ENCODE measurements at places on chromosomes 1 and 21. TPM values are rescaled to one million over a fixed set of nuclear protein-coding genes. Genes with fewer than 3 reads are reported as not detected.

Gene KCNQ4
- total RNA-seq, result 0.98 TPM

Gene GJB5
- 0.55 TPM for total RNA-seq

Gene HSD3B2
- not detected for total RNA-seq

Gene HES4
- total RNA-seq, result 47.9 TPM

Gene LCE2A
- total RNA-seq, result not detected

Gene CR1
- 11.2 TPM for total RNA-seq

Gene TSPAN2
- 10.4 TPM for total RNA-seq

Gene NHLH1
- total RNA-seq, result 0.18 TPM

GRCh38 chr1:161330346-161330745, 16.2 kb downstream of the SDHC start:
- H3K36me3 ChIP-seq, result peaks cover 24% of the 10 kb centered on the region
- H3K4me3 ChIP-seq, result no peak overlapping the region
- no peaks in the 10 kb centered on the region for H3K27me3 ChIP-seq
- DNase-seq, result no peak
- no peaks in the 10 kb centered on the region for H3K4me1 ChIP-seq
- H3K27ac ChIP-seq, result no peak overlapping the region

DNA sequence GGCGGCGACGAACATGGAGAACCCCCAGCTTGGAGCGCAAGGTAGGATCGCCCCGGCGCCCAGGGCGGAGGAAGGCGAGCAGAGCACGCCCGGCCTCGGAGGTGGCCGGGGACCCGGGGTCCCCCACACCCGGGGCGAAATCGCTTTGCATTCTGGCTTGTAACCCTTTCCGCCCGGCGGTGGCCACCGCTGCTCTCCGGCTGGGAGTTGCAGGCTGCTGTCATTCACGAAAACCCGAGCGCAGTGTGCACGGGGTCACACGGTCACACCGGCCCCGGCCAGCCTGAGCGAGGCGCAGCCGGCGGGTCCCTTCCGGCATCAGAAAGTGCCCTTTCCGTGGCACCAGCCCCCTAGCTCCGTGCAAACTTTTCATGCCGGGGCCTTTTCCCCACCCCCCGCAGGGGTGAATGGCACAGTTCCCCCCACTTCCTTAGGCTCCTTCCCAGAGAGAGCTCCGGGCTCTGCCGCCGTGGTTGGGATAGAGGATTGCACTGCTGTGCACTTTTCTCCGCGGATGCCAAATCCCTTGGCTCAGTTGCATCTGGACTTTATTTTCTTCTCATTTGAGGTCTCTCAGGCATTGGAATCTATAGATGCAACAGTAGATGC, 802 bp downstream of the KAZN start:
- H3K27me3 ChIP-seq, result no peaks in the 10 kb centered on the region
- DNase-seq, result peak; percentile 55
- peaks cover 42% of the 10 kb centered on the region for H3K4me1 ChIP-seq
- no peak overlapping the region for H3K27ac ChIP-seq
- peak overlapping the region; percentile 15 for H3K4me3 ChIP-seq

DNA sequence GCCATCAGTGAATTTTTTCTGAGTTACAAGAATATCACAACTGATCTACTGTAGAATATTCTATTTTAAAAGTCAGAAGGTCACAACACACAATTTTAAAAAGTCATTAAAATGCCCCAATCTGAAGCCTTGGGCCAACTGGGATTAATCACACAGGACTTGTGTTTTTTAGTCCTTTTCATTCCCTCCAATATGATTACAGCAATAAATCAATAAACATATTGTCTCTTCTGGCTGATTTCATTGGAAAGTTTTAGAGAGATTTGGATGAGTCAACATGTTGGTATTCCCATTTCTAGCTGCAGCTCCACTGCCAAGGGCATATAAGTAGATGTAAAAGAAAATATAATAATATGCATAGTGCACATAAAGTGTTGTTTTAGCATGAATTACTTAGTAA, 85.8 kb downstream of the NIBAN1 start:
- no peaks in the 10 kb centered on the region for H3K36me3 ChIP-seq
- no peaks in the 10 kb centered on the region for H3K27me3 ChIP-seq
- H3K4me1 ChIP-seq, result peaks cover 4% of the 10 kb centered on the region
- DNase-seq, result no peak
- H3K27ac ChIP-seq, result no peak overlapping the region

DNA sequence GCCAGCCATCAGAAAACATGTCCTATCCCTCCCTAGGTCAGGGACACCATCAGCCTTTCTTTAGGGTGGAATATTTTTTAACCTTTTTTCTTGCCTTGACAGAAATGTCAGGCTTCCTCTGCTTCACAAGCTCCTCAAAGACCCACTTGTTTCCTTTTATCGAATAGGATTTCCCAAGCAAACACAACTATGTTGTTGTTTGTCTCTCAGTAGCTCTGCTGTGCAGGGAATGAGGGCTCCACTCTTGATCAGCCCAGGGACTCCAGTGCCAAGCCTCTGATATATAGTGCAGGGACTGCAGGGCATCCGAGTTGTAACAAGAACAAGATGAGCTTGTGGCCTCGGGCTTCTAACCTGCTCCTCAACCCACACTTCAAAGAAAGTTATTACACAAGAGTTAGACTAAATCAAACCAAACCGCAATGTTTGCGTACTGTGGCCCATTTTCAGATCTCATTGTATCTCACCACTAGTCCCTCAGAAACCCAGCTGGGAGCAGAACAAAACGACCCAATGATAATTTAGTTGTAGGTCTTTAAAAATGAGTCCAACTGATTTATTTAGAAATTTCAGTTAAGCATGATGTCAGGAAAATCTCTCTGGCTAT, 108.1 kb downstream of the ATG4C start:
- H3K4me3 ChIP-seq, result no peak overlapping the region

DNA sequence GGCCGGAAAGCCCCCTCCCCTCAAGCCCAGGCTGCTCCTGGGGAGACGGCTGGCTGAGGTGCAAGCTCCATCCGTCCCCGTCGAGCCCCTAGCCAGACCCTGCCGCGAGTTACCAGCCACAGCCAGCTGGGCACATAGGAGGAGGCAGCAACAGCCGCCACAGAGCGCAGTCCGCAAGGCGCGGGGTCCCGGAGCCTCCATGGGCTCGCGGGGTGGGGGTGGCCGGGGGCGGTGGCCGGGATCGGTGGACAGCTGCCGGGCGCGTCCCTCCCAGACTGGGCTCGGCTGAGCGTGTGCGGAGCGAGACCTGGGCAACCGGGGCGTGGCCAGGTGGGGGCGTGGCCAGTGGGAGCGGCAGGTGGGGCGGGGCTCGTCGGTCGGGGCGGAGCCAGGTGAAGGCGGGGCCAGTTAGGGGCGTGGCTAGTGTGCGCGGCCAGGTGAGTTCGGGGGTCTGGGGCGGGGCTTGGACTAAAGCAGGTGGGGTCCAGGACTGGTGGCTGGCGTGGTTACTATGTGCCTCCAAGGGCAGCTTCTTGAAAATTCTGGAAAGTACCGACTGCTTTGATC, at the start of gene CD164L2:
Gene CD164L2, minus strand, starts transcription at position 295 of the 567 bp plus-strand sequence. Its CDS starts 94 bp downstream, at position 201.
- no peak within 1 kb of the TSS for H3K4me3 ChIP-seq
- H3K36me3 ChIP-seq, result no peaks in the 10 kb centered on the region
- DNase-seq, result peak; percentile 39

GRCh38 chr1:22780696-22781095, 70.1 kb downstream of the EPHB2 start:
- no peaks in the 10 kb centered on the region for H3K27me3 ChIP-seq
- no peaks in the 10 kb centered on the region for H3K36me3 ChIP-seq
- peaks cover 25% of the 10 kb centered on the region for H3K4me1 ChIP-seq
- DNase-seq, result no peak

DNA sequence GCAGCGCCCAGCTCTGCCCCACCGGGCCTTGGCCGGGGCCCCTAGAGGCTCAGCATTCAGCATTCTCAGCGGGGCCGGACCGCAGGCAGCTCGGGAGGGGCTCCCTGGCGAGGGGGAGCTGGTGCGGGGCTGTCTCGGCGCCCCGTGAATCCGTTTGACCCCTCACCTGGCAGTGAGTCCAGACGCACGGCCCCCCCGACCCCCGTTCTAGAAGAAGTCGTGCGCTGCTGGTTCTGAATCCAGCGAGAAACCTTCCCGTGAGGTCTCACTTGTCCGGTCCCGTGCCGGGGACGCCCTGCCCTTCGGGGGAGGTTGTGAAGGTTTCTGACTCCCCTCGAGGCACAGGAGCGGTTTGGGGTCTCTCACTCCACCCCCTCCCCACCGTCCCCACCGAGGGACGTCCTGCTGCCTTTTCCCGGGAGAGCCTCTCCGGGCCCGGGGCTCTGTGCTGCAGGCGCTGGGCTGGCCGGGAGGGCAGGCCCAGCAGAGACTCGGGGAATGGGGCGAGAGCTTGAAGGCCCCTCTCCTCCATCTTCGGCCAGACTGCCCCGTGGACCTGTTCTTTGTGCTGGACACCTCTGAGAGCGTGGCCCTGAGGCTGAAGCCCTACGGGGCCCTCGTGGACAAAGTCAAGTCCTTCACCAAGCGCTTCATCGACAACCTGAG, 655 bp downstream of the COL6A1 start:
- peaks cover 21% of the 10 kb centered on the region for H3K4me1 ChIP-seq
- H3K27ac ChIP-seq, result peak overlapping the region; percentile 74
- H3K36me3 ChIP-seq, result no peaks in the 10 kb centered on the region
- peak; percentile 23 for DNase-seq

DNA sequence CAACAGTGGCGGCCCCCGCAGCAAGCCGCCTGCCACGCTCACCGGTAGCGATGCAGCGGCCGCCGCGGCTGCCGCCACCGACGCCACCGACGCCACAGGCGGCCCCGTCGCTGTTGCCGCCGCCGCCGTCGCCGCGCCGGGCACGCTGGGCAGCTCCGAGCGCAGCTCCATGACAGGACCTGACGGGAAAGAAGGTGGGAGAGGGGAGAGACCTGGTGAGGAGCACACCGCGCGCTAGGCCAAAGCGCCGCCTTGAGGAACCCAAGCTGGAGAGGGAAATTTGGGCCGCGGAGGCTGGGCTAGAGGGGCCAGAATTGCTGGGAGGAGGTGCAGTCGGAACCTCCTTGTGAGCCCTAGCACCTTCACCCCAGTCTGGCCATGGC, 1.9 kb downstream of the DMRTA2 start:
- DNase-seq, result no peak
- no peak overlapping the region for H3K27ac ChIP-seq
- H3K4me3 ChIP-seq, result no peak overlapping the region
- H3K36me3 ChIP-seq, result no peaks in the 10 kb centered on the region
- peaks cover 18% of the 10 kb centered on the region for H3K27me3 ChIP-seq

GRCh38 chr1:164759979-164760469, 201.0 kb downstream of the PBX1 start:
- H3K27ac ChIP-seq, result no peak overlapping the region
- H3K36me3 ChIP-seq, result no peaks in the 10 kb centered on the region

- H3K27me3 ChIP-seq, result no peaks in the 10 kb centered on the region
- no peaks in the 10 kb centered on the region for H3K4me1 ChIP-seq
- H3K4me3 ChIP-seq, result no peak overlapping the region
- no peak for DNase-seq
- H3K36me3 ChIP-seq, result no peaks in the 10 kb centered on the region
- no peak overlapping the region for H3K27ac ChIP-seq
Observed at GRCh38 chr1:224651188-224651587, 35.1 kb downstream of the CNIH3 start.

Measured in lung (tissue), 17 donors.